Pancreas (tissue), 10 donors: ENCODE measurements at places on chromosomes 1 and 21. TPM values are rescaled to one million over a fixed set of nuclear protein-coding genes. Genes with fewer than 3 reads are reported as not detected.

The OR2T29 gene
- 0.12 TPM for total RNA-seq

The IL12RB2 gene
- total RNA-seq = 4.4 TPM

The FALEC gene
- not detected for total RNA-seq

The DBT gene
- 11.2 TPM for total RNA-seq

The ADGRL4 gene
- 3.2 TPM for total RNA-seq

The USH2A gene
- total RNA-seq = 0.04 TPM

The FCRL1 gene
- not detected for total RNA-seq

The KCNJ15 gene
- 39.0 TPM for total RNA-seq

The SMIM11 gene
- 2.3 TPM for total RNA-seq

The LENEP gene
- total RNA-seq = not detected

The TRIM67 gene
- 0.09 TPM for total RNA-seq

The SPRR1B gene
- not detected for total RNA-seq

The ZBTB48 gene
- 16.6 TPM for total RNA-seq

The RCSD1 gene
- 1.3 TPM for total RNA-seq

The FAM163A gene
- not detected for total RNA-seq

The TMPRSS15 gene
- total RNA-seq = not detected

The TTLL7 gene
- 12.1 TPM for total RNA-seq

The SPRR5 gene
- not detected for total RNA-seq

The HMCN1 gene
- 0.42 TPM for total RNA-seq

The ZNF695 gene
- total RNA-seq = not detected

The FCMR gene
- total RNA-seq = 1.8 TPM
